CD14-positive monocyte (primary cell): ENCODE measurements at places on chromosomes 4 and X.

DNA sequence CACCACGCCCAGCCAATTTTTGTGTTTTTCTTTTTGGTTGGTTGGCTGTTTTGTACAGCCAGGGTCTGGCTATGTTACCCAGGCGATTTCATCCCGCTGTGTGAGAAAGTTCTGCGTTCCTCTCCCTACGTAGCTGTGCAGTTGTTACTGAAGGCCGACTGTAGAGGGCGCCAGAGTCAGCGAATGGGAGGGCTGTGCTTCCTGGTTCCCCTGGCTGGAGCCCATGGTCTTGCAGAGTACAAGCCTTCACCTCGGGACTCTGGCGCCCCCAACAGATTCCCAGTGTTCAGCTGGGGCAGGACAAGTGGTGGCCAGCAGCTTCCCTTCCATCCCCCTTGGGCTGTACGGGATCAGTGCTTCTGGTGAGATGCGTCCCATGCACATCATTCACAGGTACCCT, 5.6 kb upstream of the CT45A1 start:
- DNase-seq = peak; percentile 4

GRCh38 chr4:16489226-16489625, 263.0 kb upstream of the TAPT1 start:
- no peak for DNase-seq

- no peak for DNase-seq
Measured at GRCh38 chr4:147286846-147287587, 193.9 kb upstream of the EDNRA start.

DNA sequence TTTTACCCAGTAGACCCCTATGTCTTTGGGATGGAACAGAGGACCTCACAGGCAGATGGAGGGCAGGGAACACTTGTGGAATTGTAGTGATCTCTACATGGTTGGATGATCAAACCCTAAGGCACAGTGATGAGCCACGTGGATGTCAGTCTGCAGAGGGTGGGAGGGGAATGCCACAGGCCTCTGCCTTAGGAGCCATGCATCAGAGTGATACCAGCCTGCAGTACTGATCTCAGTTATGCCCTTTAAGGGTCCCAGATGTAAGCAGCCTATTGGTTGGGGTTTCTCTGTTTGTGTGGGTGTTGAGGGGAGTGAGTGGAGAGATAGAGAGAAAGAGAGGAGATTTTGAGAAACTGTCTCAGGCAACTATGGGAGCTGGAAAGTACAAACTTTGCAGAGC, 39.9 kb upstream of the XAGE1B start:
- DNase-seq = no peak

DNA sequence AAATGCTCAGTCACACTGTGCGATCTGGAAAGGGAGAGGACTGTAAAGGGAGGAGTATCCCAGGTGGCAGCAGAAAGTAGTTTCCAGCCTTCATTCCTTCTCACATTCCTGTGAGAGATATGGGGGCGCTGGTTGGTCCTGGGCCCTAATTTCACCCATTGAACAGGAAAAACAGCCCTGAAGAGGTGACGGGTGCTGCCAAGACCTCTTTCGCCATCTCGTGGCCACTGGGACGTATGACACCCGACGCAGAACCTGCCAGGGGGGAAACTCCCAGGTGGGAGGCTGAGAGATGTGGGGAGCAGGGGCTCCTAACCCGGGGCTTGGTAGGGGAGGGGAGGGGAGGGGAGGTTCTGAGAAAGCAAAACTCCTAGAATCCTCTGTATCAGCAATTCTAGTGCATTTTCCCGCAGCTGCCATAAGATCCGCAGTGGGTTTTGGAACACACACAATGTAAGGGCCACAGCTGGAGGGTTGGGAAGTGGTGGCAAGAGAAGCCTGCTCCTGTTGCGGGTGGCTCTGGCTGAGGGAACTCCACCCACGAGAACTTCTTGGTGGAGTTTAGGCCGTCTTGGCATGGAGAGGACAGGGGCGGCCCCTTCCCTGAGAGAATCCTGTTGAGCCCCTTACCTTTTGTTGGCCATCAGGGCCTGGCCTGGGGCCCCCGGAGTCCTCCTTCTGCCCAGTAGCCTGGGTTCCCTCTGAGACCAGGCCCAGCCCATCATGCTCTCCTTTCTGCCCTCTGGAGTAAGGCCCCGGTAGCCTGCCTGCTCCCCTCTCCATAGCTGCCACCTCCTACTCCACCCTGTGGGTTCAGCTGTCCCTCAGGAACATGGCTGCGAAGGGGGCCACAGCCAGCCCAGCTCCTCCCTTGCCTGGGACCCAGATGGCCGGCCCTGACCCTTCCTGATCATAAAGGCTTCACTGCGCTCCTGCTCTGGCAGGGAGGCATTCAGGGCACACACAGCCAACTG, 134.1 kb downstream of the OR13H1 start:
- no peak for DNase-seq

DNA sequence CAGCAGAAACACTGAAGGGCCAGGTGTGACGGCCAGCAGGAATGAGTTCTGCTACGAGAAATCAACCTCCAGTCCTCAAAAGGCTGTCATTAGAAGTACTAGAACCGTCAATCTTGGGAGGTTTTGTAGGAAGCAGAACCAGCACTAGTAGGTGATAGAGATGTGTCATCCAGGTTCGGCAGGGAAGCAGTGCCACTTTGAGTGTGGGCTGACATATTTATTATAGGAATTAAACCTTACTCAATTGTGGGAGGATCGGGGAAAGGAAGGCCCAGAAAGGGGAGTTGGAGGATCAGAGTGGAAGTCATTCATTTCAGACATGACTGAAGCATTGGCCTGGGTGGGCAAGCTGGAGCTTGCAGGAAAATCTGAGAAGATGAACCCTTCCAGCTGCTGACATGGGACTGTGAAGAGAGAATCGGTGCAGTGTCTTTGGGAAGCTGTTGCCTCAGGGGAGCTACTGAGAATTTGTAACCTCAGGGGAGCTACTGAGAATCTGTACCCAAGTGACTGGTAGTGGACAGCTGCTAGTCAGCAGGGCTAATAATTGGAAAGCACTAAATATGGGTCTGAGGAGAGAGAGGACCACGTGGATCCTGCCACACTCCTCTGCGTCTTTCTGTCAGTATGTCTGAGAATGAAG, 177.4 kb downstream of the SPRY1 start:
- no peak for DNase-seq

DNA sequence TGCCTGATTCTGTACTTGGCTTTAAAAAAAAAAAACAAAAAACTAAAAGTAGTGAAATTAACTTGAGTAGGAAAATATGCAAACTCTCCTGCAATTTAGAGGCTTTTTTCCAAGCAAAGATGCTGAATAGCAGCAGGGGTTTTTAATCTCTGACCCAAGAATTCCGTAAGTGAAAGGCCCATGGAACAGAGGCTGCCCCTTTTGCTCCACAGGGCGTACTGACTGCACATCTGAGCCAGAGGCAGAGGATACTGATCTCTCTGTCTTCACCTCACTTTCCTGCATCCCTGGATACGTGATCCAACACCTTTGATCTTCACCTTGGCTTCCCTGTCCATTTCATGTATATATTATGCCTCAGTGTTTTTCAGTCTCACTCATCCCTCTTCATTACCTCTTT, 3.9 kb downstream of the FAM149A start:
- DNase-seq = no peak

- no peak for DNase-seq
Measured at GRCh38 chrX:18607966-18608365, 63.9 kb downstream of the RS1 start.

DNA sequence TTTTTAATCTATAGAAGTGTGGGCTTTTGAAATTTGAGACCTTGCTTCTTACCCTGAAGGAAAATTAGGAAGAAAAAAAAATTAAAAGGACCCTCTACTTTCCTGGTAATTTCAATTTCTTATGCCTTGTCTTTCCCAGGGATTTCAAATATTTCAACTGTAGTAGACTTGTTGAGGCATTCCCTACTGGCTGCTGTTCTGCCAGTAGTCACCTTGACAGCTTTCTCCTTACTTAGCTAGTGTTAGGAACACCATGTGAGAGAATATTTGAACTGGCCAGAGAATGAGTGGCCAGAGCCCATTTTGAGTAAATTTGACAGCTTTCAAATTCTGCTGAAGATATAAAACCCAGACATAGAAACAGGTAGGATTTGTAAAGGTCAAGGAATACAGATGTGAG, 24.0 kb upstream of the GBA3 start:
- DNase-seq = no peak

DNA sequence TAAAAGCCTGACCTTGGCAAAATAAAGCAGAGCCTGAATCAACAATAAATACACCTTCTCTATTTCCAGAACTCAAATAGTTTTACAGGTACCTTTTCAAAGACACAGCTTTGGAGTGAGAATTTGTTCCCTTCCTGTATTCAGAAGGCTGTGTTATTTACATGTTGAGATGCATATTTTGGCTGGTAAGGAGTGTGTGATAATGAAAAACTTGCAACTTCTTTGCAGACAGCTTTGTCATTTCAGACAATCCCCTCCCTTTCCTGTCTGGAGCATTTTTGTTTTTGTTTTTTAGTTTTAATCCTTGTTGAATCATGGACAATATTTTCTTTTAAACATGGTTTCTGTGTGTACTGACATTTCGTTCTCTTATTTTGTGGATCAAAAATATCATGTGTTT, 493.8 kb downstream of the FAT4 start:
- no peak for DNase-seq

- peak; percentile 73 for DNase-seq
Measured at GRCh38 chr4:11543706-11544105, 115.0 kb upstream of the HS3ST1 start.

GRCh38 chr4:183430994-183431347, 13.5 kb upstream of the CDKN2AIP start:
- DNase-seq = no peak

GRCh38 chrX:134542485-134542884, 82.5 kb downstream of the HPRT1 start:
- DNase-seq = no peak

GRCh38 chrX:110734894-110735541, 60.6 kb downstream of the CHRDL1 start:
- DNase-seq = no peak

- peak; percentile 66 for DNase-seq
Measured at GRCh38 chr4:167222099-167222498, 12.2 kb downstream of the SPOCK3 start.

DNA sequence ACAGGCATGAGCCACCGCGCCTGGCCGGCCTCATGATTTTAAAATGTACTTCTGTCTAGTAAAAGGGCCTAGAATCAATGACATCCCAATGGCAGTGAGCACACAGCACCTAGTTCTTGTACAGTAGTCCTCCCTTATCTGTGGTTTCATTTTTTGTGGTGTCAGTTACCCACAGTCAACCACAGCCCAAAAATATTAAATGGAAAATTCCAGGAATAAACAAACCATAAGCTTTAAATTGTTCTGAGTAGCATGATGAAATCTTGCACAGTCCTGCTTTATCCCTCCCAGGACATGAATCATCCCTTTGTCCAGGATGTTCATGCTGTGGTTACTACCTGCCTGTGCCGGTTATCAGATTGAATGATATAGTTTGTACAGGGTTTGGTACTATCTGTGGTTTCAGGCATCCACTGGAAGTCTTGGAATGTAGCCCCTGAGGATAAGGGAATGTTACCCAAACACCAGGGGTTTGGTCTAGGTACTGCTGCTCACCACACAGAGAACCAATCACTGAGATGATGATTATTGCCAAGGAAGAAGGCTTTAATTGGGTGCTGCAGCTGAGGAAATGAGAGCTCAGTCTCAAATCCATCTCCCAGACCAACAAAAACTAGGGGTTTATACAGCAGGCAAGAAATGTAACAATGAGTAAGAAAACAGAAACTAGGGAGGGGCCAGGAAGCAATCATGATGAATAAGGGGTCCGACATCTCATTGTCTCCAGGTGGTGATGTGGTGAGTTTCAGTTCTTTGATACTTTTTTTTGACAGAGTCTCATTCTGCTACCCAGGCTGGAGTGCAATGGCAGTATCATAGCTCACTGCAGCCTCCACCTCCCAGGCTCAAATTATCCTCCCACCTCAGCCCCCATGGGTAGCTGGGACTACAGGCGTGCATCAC, 16.2 kb upstream of the FHL1 start:
- no peak for DNase-seq

DNA sequence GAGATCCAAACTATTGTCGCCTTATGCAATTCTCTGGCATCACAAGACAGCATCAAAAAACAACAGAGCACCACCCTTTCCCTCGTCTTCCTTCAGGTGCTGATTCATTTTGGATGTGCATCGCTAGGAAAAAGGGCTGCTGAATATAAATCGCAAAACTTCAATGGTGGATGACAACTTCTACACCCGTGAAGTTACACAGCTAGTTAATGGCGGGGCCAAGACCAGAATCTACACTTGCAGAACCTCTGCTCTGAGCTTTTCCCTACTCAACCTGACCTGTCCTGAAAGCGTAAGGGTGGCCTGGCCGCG, 674 bp downstream of the GNPDA2 start:
- DNase-seq = no peak

GRCh38 chr4:186051096-186051495, 17.9 kb upstream of the TLR3 start:
- no peak for DNase-seq

DNA sequence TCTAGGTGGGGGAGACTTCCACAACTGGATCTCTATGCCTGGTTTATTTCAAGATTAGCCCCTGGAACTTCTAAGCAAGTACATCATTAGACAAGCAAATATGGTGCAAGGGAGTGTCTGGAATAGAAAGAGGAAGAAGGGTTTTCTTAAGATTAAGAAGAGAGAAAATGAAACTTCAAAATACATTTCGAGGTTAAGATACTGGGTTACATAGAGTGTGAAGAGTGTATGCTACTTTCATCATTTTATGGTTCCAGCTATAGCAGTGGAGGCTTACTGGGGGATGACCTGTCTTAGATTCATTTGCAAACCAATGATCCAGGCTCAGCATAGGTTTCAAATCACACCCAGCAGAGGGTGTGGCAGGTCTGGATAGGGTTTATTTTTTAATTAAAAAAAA, 144.4 kb upstream of the GATB start:
- DNase-seq = no peak

DNA sequence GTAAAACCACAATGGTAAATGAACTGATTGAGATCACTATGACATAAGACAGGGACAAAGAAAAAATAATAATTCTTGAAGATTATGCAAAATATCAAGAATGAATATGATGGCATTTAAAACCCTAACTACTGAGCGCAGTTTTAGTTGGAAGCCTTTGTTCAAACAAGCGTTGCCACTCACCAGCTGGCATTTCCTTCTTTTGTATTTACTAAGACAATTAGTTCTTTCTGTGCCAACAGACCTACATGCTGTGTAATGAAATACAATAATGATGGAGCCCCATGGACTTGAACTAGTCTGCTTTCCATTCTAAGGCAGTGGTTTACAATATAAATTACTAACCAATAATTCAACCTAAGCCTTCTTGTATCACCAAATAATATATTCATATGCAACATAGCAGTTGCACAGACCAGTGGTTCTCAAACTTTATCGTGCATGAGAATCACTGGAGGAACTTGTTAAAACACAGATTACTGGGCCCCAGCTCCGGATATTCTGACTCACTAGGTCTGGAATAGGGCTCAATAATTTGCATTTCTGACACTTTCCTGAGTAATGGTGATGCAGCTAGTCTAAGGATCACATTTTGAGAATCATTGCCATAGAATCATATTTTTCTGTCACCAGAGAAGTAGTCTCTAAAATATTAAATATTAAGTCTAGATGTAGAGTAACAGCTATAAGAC, 196.4 kb upstream of the MAGEB18 start:
- DNase-seq = no peak

- no peak for DNase-seq
Measured at GRCh38 chrX:28922106-28922505, 334.9 kb downstream of the IL1RAPL1 start.
